Aorta (tissue), 5 donors: ENCODE measurements at places on chromosomes 16 and 17. TPM values are rescaled to one million over a fixed set of nuclear protein-coding genes. Genes with fewer than 3 reads are reported as not detected.

Gene ACSM3
- 1.1 TPM for total RNA-seq

GRCh38 chr17:13593021-13593751 is 8.5 kb downstream of the HS3ST3A1 start:
- DNase-seq: no peak

DNA sequence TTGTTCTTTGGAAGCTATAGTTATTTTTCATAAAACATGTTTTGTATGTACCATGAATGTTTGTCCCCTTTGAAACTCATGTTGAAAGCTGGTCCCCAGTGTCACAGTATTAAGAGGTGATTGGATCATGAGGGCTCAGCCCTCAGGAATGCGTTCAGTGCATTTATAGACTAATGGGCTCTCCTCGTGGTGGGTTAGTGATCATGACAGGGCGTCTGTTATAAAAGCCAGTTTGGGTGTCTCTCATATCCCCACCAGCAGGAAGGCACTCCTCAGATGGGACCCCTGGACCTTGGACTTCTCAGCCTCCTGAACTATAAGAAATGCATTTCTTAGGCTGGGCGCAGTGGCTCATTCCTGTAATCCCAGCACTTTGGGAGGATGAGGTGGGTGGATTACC is 10.4 kb downstream of the BANP start:
- DNase-seq: no peak

Gene SLC6A2
- total RNA-seq: 0.45 TPM

DNA sequence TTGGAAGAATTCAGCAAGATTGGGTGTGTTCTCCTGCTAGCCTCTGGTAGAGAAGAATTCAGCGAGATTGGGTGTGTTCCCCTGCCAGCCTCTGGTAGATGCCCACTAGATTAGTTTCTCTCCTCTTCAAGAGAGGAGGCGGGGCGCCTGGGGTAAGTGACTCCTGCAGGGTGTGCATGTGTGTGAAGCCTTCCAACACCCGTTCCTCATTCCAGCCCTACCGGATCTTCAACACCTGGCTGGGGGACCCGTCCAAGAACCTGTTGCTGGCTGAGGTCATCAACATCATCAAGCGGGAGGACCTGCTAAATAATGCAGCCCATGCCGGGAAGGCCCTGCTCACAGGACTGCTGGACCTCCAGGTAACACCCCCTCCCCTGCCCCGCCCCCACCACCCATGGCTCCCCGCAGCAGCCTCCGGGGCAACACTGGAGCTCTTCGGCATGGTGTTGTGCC is 21.3 kb downstream of the TMEM186 start:
- DNase-seq: no peak

Gene TOM1L1
- total RNA-seq: 23.2 TPM

Gene KRTAP2-2
- not detected for total RNA-seq

DNA sequence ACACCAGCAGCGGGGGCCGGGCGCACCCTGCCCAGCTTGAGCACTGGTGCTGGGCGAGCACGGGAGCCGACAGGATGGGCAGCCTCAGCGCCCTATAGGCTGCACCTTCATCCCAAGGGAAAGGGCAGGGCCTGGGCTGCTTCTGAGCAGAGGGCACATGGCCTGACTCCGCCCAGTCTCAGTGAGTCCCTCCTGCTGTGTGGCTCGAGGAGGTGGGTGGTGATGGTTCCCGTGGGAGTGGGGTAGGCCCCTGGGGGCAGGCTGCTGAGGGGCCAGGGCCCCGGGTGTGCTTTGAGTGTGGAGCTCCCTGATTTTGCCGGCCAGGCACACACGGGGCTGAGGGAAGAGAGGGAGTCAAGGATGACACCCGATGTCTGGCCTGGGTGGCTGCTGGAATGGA is 37.9 kb downstream of the TSC2 start:
- DNase-seq: no peak

GRCh38 chr16:12819126-12820117 is 15.7 kb upstream of the CPPED1 start:
- peak; percentile 87 for DNase-seq

DNA sequence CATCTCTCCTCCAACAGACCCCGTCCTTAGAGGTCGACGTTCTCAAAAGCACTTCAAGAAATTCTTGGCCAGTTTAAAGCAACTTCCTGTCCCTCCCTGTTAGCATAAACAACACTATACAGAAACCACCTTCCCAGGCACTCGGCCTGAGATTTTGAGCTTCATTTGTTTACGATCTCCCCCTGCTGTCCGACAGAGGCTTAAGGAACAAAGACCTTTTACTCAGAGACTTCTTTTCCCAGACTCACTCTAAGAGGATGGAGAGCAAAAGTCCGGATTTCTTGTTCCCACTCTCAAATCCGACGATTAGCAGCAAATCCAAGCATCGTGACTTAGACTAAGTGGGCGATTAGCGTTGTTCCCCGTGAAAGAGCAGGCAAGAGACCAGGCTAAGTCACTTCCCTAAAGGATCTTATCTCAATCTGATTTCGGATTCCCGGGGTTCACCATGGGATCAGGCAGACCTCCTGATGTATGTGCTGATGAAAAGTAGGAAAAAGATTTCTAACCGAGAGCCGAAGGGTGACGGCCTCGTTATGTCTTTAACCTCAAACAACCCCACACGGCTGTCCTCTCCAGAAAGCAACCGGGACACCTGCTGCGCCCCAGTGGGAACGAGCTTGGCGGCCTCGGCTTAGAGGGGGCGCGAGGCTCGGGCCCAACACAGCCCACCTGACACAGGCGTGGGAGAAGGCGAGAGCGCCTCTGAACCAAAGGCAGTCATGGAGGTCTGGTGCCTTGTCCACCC is 598 bp downstream of the INPP5K start:
- no peak for DNase-seq

DNA sequence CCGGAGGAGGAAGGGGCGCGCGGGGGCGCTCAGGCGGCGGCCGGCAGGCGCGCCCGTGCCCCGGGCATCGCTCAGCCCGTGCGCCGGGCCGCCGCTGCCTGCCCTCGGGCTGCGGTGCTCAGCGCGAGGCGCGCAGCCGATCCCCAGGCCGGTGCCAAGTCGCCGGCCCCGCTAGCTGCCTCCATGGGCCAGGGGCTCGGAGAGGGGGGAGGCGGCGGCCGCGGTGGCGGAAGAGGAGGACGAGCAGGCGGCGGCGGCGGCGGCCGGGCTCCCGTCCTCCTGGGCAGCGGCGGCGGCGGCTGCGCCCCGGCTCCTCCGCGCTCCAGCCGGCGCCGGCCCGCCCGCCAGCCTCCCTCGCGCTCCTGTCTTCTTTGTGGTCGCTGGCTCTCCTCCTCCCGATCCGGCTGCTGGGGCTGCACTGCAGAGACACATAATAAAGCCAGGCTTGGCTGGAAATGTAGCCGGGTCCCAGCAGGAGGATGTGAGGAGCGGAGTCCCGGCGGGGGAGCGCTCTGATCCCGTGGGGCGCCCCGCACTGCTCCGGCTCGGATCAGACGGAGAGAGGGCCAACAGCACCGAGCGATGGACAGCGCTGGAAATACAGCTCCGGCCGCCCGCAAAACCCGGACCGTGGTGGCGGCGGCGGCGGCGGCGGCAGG is 889 bp upstream of the ZNF423 start:
- DNase-seq: peak; percentile 86

Gene PPM1D
- 16.0 TPM for total RNA-seq

DNA sequence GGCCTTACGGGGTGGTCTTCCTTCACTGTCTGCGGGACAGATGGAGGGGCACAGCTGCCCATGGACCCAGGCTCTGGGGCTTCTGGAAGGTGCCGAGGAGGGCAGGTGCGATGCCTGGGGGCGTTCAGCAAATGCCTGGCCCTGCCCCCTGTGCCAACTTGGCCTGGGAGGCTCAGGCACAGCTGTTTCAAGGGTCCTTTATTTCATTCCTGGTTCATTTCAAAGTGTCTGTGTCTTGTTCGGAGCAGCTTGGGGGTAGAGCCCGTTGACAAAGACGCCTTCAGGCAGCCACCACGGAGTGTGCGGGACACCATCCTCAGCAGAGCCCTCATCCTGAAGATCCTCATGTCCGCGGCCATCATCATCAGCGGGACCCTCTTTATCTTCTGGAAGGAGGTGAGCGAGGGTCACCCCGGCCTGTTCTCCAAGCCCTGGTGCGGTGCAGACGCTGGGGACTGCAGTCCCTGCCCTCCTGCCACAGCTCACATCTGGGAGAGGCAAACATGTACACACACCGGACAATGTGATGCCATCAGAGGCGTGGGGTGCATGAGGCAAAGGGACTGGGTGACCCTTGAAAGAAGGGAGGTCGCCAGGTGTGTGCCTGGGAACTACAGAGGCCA is 43.9 kb downstream of the MEAK7 start:
- peak; percentile 64 for DNase-seq

Gene CCT6B
- total RNA-seq: 2.4 TPM

- no peak for DNase-seq
Observed at GRCh38 chr16:87202346-87202745, 114.8 kb downstream of the C16orf95 start.

- DNase-seq: peak; percentile 17
Observed at GRCh38 chr17:40224718-40225550, 5.8 kb downstream of the WIPF2 start.

Gene KIF19
- total RNA-seq: 4.4 TPM

- DNase-seq: no peak
Observed at GRCh38 chr17:77645072-77646045, 313.1 kb upstream of the TNRC6C start.

- peak; percentile 85 for DNase-seq
Observed at GRCh38 chr16:25014500-25015147, 545 bp downstream of the ARHGAP17 start.

DNA sequence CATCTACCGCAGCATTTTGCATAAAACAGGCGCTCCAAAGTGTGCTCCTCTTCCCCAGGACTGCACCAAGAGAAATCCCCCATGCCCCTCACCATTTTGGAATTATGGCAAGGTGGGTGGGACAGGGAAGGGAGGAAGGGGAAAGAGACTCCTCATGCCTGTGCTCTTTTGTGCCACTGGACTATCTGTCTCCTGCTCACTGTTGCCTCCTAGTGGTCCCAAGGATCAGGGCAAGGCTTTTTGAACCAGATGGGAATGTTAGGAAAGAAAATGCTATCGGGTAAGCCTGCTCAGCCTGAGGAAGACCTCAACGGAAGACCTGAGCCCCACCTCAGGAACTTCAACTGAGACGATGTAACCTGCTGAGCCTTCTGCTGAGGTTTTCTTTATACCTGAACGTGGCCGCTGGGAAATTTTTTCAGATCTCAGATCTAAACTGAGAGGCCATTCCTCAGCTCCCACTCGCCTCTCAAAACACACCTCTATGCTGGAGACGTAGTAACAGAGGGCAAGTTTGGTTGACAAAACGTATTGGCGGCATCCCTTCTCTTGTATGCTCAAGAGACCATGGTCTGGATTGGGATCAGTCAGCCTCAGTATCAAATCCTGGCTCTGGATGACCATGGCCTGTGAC is 58.3 kb downstream of the SPACA3 start:
- DNase-seq: no peak

DNA sequence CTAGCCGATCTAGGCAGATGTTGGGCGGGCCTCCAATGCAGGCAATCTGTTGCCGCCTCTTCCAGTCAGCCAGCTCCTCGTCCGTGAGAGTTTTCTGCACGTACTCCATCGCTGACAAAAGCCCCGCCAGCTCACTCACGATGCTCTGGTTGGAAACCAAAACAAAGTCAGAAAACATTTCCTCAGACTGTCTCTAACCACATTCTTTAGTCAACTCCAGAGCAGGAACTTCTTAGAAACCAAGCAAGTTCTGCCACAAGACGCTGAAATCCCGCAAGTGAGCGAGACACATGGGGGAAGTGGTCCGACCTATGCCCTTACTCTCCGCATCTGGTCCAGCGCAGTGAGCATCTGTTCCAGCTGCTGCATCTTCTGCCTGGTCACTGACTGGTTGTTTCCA is 49.1 kb downstream of the STAT5A start:
- no peak for DNase-seq

DNA sequence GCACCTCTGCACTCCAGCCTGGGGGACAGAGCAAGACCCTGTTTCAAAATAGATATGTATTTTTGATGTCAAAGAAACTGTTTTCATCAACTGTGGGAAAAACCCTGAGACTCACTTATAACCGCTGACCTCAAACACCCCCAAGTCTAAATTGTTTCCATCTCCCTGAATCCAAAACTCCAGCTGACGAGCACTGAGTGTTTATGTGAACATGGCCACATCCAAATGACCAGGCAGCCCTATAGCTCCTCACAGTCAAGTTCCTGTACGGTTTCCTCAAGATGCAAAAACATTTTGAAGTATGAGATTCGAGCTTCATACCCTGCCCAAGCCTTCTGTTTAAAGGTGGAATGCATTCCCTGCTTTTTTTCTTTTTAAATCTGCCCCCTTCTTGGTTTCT is 45.3 kb upstream of the ZCCHC14 start:
- peak; percentile 15 for DNase-seq

DNA sequence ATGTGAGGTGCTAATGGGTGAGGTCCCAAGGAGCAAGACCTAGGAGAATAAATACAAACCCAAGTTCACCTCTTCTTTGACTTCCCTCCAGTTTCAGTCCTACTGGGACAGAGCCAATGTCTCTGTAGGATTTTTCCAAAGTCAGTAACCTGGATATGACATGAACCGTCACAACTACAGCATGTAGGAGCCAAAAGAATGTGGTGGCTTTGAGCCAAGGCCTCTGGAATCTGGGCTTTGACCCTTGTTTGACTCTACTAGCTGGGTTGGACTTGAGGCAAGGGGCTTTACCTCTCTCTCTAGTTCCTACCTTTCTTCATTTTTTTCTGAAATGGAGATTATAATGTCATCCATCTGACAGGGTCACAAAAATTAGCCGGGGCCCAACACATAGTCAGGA is 91.4 kb downstream of the CACNG3 start:
- DNase-seq: no peak

Gene PRSS33
- total RNA-seq: not detected

DNA sequence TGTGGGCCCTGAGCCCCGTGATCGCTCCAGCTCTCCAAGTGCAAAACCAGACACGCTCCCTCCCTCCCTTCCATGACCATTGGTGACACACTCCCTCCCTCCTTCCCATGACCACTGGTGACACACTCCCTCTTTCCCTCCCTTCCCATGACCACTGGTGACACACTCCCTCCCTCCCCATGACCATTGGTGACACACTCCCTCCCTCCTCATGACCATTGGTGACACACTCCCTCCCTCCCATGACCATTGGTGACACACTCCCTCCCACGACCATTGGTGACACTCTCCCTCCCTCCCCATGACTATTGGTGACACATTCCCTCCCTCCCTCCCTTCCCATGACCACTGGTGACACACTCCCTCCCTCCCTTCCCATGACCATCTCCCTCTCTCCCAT is 56.3 kb downstream of the LMF1 start:
- DNase-seq: no peak
